ENCODE measurements at places on chromosomes 11 and 22. TPM values are rescaled to one million over a fixed set of nuclear protein-coding genes. Genes with fewer than 3 reads are reported as not detected.

Gene OR5I1
- total RNA-seq = not detected

Gene MS4A4E
- total RNA-seq = not detected

Gene NPAS4
- total RNA-seq = not detected

Gene AP5B1
- 15.5 TPM for total RNA-seq

Gene MRGPRE
- total RNA-seq = not detected

Gene CYTH4
- not detected for total RNA-seq

Gene B3GAT1
- total RNA-seq = not detected

Gene CACNA1I
- not detected for total RNA-seq

Gene SHANK3
- total RNA-seq = 158 TPM

Gene OR8G1
- total RNA-seq = not detected

Gene OR2D2
- total RNA-seq = 0.31 TPM

Gene SLC22A8
- not detected for total RNA-seq

Gene MAP6
- total RNA-seq = not detected

Gene NAALAD2
- total RNA-seq = 1.1 TPM

Gene UPK2
- total RNA-seq = not detected

Gene HBE1
- not detected for total RNA-seq

Gene P2RX6
- total RNA-seq = not detected

Gene ANGPTL5
- not detected for total RNA-seq

Gene MS4A3
- not detected for total RNA-seq

Gene FXYD2
- total RNA-seq = 1.8 TPM

Gene LINC01488
- not detected for total RNA-seq

Gene MYEOV
- 14.4 TPM for total RNA-seq

Gene MUC5AC
- total RNA-seq = not detected

Gene MS4A1
- not detected for total RNA-seq

Gene GRM5
- 0.11 TPM for total RNA-seq

Gene TNNI2
- total RNA-seq = not detected

Gene CBLIF
- not detected for total RNA-seq

Gene PANX3
- total RNA-seq = not detected

Gene FAM118A
- 20.2 TPM for total RNA-seq

Gene KIRREL3
- total RNA-seq = not detected

Gene SOX6
- total RNA-seq = 0.14 TPM

Gene B4GALNT4
- total RNA-seq = 9.6 TPM

Gene CADM1
- 2.6 TPM for total RNA-seq

Gene ISX
- not detected for total RNA-seq

Gene FAM83F
- total RNA-seq = not detected

Gene APOL4
- total RNA-seq = 2.6 TPM

Gene SLCO2B1
- total RNA-seq = not detected

Gene KCNE3
- total RNA-seq = 1.3 TPM

Gene YIF1A
- 123 TPM for total RNA-seq

Gene EXT2
- 50.9 TPM for total RNA-seq

Gene PHOX2A
- total RNA-seq = not detected

Gene TMEM191B
- 1.9 TPM for total RNA-seq

Gene OR2AG1
- not detected for total RNA-seq

Gene CCDC81
- 1.1 TPM for total RNA-seq

Gene GAS2
- total RNA-seq = 0.37 TPM

Gene CECR2
- total RNA-seq = 2.1 TPM

Gene FGF4
- not detected for total RNA-seq

Gene TTC9C
- total RNA-seq = 43.5 TPM

Gene TNKS1BP1
- 93.6 TPM for total RNA-seq

Gene CREB3L1
- total RNA-seq = 0.78 TPM

Gene SCGB1A1
- not detected for total RNA-seq
